ENCODE measurements at places on chromosomes 6 and 20.

- no peak for DNase-seq
Observed at GRCh38 chr6:157328108-157328692, 4.9 kb upstream of the TMEM242 start.

DNA sequence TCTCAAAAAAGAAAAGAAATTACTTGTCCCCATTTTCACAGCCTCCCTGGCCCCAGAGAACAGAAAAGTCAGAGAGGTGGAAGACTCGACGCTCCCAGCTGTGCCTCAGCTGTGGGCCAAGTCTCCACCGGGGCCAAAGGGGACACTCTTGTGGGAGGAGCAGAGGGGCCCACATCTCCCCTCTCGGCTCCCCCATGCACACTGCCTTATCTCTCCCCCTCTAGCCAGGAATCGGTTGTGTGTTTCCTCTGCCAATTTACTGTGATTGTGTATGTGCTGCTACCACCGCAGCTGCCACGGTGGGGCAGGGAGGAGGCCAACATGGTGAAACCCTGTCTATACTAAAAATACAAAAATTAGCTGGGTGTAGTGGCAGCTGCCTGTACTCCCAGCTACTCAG lies 8.4 kb downstream of the TIAM2 start:
- no peak for DNase-seq

DNA sequence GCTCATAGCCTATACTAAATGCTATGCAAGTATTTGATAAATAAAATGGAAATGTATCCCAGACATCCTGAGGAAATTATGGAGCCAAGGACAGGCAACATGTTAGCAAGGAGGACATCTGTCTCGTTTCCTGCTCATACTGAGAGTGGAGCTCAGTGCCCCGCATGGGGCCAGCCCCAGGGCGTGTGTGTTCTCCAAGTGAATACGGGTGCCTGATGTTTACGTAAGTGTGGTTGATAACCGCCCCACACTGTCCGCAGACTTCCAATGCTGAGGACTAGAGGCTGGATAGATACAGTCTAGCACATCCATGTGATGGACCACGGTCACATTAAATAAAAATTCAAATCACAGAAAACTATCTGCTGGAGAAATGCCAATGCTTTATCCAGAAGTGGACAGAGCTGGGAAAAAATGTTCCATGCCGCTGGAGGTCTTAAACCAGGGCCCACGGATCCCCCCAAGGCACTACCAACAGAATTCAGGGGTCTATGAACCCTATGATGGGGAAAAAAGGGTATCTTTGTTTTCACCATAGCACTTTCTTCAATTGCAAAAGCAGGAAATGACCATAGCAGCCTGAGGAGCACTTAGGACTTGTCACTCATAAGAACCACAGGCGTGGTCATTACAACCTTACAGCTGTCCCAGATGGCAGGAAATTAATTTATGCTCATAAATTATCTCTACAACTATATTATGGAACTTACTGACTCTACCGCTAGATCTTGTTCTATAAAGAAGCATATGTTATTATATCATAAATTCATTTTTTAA lies 24.9 kb downstream of the TGM2 start:
- DNase-seq: peak; percentile 25

GRCh38 chr6:47247227-47247797 lies 62.4 kb downstream of the TNFRSF21 start:
- DNase-seq: peak; percentile 68
